Activated naive CD8-positive, alpha-beta T cell treated with anti-CD3 and anti-CD28 coated beads, Interleukin-2, amount 10 ng/mL, durations not matched to agents 7 days and 5 days (primary cell): ENCODE measurements at places on chromosomes 6 and 20.

GRCh38 chr6:56849896-56850295 lies 105.0 kb upstream of the BEND6 start:
- DNase-seq, result no peak

DNA sequence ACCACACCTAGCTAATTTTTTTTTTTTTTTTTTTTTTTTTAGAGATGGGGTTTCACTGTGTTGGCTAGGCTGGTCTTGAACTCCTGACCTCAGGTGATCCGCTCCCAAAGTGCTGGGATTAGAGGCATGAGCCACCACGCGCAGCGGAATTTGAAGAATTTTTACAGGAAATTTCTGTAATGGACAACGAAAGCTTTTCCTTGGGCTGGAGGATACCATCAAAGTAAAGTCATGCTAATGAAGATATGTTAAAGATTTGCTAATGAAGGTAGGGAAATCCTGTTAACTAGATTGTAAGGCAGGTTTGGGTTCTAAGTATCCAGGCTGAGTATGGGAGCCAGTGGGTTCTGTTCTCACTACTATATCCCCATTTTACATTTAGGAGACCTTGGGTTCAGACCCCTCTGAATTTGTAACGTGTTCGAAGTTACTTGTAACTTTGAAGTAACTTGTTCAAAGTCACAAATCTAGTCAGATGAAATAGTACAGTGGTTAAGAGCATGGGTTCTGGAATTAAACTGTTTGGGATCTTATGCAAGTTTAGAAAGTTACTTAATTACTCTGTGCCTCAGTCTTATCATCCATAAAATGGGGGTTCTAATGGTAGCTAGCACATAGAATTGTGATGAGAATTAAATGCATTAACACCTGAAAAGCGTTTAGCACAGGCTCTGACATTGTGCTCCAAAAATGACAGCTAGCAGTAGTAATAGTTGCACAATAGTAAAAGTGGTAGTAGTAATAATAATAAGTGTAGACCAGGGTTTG lies 123.4 kb upstream of the GPR6 start:
- DNase-seq, result no peak

DNA sequence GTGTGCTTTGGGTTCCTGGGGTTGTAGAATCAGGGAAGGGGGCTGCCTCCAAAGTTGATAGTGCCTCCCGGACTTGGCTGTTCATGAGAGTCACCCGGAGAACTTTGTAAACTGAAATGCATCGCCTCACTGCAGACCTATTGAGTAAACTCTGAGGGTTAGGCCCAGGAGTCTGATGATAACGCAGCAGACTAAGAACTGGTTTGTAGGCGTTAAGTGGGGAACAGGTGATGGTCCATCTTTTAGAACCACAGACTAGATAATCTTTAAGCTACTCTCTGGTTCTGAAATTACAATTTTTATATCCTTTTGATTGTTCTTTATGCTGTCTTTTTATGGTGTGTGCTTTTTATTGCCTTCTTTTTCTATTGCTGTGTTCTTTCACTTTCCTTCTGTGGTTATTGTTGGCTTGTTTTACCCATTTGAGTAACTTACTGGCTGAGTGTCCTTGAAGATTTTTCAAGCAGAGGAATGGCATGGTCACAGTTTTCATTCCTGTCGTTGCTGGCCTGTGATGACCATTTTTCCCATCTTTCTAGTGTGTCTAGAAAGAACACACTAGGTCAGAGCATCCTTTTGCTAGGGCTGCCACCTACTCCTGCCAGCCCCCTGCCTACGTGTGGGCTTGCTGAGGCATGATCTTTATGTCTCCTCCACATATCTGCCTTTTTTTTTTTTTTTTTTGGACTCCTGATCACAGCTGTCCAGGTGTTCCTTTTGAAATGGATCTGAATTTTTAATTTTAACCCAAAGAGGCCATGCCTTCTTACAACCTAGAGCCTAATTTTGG lies 30.9 kb downstream of the LRRC1 start:
- DNase-seq, result no peak

- DNase-seq, result no peak
These were observed 240.1 kb upstream of the TBX18 start for GRCh38 chr6:85004361-85004995.

- DNase-seq, result no peak
These were observed 149.8 kb downstream of the SYNDIG1 start for GRCh38 chr20:24619212-24619611.

GRCh38 chr20:60819511-60819910 lies 432.6 kb upstream of the CDH4 start:
- DNase-seq, result no peak

DNA sequence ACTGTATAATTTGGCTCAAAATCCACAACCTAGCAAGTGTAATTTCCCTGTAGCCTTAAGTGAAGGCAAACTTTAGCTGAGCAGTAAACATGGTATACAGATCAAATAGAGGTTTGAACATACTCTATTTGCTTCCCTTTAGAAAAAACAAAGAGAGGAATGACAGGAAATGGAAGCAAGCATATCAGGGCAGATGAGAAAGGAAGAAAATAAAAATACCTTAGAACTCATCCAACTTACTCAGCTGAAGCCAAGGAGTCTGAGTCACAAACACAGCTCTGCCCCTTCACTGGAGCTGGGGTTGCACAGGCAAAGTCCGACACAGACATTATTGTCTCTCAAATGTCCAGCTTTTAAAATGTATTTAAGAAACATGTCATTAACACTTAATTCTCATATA lies 379.9 kb upstream of the IRAK1BP1 start:
- no peak for DNase-seq

- DNase-seq, result no peak
These were observed 653.1 kb downstream of the TBC1D32 start for GRCh38 chr6:120681204-120681603.

DNA sequence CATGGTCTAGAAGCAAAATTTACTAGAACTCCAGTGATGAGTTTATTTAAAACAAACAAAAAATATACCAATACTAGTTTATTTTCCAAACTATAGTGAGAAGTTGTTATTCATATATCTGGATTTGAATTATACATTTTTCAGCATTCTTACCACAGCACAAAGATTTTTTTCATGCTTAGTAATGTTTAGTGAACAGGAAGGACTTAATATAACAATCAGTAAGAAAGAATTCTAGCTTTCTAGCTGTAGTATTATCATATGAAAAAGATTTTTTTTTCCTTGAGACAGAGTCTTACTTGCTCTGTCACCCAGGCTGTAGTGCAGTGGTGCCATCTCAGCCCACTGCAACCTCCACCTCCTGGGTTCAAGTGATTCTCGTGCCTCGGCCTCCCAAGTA lies 13.8 kb downstream of the MARCKS start:
- DNase-seq, result no peak

- DNase-seq, result no peak
These were observed 328.8 kb upstream of the MANEA start for GRCh38 chr6:95248499-95248898.

DNA sequence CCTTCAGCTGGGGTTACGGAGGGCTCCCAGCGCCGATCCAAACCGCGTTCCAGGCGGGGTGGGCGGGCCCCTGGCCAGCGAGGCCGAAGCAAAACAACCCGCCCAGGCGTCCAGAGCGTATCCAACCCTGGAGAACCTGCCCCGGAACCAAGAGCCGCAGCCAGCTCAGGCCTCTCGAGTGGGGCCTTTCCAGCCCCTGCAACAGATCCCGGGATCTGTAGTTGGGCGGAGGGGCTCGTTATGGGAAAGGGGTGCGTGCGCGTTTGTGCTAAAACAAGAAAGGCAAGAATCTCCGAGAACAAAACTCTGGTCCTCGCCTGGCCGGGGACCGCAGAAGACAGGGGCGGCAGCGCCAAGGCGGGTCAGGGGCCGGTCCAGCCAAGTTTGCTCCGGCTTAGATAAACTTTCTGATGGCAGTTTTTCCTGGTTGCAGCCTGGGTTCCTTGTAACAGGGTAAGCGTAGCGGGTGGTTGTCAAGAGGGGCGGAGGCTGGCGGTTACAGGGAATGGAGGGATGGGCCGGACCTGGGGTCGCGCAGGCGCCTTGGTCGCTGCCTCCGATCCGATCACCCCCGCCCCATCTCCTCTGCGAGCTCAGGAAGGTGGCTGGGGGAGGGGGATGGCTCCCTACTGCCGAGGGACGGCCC lies 448 bp upstream of the RIN2 start:
- no peak for DNase-seq

- no peak for DNase-seq
These were observed 207.7 kb upstream of the SNX9 start for GRCh38 chr6:157615420-157615769.

- DNase-seq, result no peak
These were observed 6.7 kb downstream of the TTLL2 start for GRCh38 chr6:167331565-167331964.

DNA sequence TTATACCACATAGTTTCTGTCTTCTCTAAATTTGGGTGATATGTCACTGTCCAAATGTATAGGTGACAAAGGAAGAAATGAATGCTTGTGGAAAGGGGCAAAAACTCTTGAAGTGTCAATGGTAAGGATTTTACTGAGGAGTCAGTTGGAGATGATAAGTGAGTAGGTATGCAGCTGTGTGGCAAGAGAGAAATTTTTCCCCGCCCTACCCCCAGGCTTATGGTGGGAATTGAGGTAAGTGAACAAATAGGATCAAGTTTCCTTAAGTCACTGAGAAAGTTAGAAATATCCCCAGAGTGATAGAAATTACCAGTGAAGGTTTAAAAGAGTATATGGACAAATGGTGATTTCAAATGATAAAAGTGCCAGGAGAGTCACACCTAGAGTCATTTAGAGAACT lies 11.8 kb downstream of the DSE start:
- DNase-seq, result no peak

GRCh38 chr6:22657352-22657980 lies 88.1 kb downstream of the HDGFL1 start:
- no peak for DNase-seq

DNA sequence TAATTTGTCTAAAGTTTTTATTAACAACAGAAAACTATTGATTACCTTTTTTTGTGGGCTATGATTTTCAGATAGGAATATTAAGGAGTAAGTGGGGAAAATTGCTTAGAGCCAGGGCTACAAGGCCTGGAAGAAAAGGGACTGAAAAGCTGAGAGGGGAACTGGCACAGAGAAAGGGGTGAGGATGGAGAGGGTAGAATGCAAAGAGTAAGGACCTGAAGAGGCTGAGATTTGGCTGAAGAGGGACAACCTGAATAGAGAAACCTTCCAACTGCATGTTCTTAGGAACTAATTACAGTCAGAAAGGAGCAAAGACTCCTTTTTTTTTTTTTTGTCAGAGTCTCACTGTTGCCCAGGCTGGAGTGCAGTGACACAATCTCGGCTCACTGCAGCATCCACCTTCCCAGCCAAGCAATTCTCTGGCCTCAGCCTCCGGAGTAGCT lies 16.7 kb downstream of the BTN2A1 start:
- DNase-seq, result no peak

DNA sequence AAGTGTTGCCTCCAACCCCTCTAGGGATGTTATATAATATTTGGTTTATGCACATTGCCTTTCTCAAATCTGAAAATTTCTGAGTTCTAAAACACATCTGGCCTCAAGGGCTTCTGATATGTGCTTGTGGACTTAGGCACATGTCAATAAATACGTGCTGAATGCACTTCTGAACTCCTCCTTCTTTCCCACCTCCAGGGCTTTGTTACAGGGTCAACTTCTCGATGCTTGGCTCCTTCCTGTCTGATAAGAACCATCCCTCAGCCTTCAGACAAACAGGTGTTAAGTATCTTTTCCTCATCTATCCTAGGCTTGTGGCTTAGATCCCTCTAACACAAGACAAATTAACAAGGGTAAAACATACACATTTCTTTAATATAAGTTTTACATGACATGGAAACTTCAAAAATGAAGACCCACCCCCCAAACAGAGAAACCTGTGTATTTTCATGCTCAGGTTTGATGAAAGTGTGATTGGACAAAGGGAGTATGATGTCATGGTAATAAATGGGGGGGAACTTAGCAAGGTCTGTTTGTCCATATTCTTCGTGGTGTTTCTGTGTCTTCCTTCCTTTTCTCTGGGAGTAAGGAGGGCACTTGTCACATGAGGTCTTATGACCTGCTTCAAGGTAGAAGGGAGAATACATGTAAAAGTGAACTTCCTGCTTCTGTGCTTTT lies 326.9 kb downstream of the CD83 start:
- DNase-seq, result no peak

- no peak for DNase-seq
These were observed 722.2 kb upstream of the CHD6 start for GRCh38 chr20:42340368-42340767.

GRCh38 chr6:24926192-24926591 lies 9.6 kb downstream of the RIPOR2 start:
- no peak for DNase-seq

DNA sequence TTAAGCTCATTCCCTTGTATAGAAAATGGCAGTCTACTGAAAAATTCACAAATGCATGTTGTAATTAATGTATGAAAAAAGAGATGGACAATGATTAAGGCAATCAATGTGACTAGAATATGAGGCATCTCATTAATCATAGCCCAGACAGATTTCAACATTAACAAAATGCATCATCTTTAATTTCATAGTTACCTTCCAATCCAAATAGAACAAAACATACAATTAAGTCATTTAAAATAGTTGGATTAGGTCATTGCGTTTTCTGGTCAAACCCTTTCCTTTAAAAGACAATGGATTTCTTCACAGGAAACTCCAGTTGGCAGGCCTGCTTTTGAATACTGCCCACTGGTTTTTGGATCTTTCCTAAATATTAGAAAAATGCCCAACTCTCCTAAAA lies 203.9 kb downstream of the HAO1 start:
- no peak for DNase-seq

DNA sequence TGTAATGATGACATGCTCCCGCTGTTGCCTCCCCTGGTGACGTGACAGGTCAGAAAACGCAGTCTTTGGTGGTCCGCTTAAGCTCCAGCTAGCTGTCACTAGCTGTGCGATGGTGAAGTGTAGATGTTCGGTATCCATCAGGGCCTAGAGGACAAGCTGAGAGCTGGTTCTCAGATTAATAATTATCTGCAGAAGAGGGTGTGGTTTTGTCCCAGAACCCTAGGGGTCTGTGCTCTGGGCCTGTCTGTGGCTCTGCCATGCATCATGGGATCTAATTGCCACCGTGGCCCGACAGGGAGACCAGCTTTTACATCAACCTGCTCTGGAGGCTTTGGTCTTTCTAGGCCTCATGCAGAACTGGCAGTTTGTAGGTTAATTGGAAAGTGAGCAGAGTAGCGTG lies 34.1 kb downstream of the ERMARD start:
- no peak for DNase-seq

- DNase-seq, result no peak
These were observed 42.0 kb upstream of the STMND1 start for GRCh38 chr6:17059850-17060249.

DNA sequence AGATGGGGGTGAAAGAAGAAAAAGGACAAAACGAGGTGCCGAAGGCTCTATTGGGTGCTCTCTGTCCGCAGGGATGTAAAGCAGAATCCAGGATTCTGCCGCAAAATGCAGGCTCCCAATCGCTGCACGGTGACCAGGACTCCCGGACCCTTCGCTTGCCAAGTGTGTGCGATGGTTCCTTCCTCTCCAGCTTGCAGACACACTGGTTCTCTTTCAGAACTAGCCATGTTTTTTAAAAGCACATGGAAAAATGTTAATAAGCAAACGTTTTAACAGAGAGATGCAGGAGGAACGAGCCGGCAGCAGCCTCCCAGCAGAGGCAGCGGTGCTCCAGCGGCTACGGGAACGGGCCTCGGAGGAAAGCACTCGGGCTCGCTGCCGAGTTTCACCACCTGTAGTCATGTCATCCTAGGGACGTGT lies 59.6 kb downstream of the ZNF831 start:
- DNase-seq, result no peak

GRCh38 chr6:120378582-120379220 lies 955.6 kb downstream of the TBC1D32 start:
- DNase-seq, result no peak
